ENCODE measurements at places on chromosomes 12 and 14.

DNA sequence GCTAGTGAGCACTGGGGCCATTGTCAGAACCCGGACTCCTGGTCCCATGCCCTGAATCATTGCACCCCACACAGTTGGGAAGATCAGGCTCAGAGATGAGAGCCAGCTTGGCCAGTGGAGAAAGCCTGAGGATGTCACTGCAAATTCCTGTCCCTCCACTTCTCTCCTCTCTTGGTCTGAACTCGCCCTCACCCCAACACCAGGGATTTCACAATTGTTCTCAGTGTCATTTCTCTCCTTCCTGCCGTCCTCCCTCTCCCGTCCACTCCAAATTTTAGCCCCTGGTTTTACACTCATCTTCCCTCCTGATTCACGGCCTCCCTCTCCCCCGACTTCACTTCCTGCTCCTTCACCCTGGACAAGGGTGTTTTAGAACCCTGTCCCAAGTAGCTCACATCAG, 11.1 kb downstream of the KRT75 start:
- peak overlapping the region; percentile 13 for H3K27ac ChIP-seq
- no peak overlapping the region for H3K4me3 ChIP-seq
- H3K36me3 ChIP-seq, result no peaks in the 10 kb centered on the region
- no peaks in the 10 kb centered on the region for H3K4me1 ChIP-seq

DNA sequence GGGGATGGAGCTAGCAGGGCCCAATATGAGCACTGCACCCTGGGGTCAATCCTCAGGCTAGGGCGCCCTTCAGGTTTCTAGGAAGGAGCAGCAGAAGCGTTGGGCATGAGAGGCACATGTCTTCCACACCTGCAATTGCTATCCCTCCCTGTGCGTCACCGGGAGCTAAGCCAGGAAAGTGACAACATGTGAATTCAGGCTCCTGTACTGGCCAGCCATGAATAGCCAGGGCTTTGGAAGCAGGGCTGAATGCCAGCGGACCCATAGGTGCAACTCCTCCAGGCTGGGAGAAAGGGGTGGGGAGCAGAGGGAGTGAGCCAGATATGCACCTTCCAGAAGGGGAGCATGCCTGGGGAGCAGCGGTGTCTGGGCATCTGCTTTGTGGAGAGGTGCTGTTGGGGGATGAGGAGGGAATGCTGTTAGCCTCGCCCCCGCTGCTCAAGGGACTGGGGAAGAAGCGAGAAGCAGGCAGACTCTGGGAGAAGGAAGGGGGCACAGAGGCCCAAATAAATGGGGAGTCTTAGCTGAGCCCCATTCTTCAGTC, 6.1 kb downstream of the HOXC5 start:
- H3K27me3 ChIP-seq, result no peaks in the 10 kb centered on the region
- peak overlapping the region; percentile 51 for H3K27ac ChIP-seq
- no peaks in the 10 kb centered on the region for H3K36me3 ChIP-seq
- H3K4me3 ChIP-seq, result peak overlapping the region; percentile 22
- H3K4me1 ChIP-seq, result peaks cover 43% of the 10 kb centered on the region

GRCh38 chr14:100728962-100729361, 2.3 kb downstream of the DLK1 start:
- peaks cover 26% of the 10 kb centered on the region for H3K27me3 ChIP-seq
- H3K4me3 ChIP-seq, result no peak overlapping the region
- DNase-seq, result no peak
- H3K36me3 ChIP-seq, result no peaks in the 10 kb centered on the region

DNA sequence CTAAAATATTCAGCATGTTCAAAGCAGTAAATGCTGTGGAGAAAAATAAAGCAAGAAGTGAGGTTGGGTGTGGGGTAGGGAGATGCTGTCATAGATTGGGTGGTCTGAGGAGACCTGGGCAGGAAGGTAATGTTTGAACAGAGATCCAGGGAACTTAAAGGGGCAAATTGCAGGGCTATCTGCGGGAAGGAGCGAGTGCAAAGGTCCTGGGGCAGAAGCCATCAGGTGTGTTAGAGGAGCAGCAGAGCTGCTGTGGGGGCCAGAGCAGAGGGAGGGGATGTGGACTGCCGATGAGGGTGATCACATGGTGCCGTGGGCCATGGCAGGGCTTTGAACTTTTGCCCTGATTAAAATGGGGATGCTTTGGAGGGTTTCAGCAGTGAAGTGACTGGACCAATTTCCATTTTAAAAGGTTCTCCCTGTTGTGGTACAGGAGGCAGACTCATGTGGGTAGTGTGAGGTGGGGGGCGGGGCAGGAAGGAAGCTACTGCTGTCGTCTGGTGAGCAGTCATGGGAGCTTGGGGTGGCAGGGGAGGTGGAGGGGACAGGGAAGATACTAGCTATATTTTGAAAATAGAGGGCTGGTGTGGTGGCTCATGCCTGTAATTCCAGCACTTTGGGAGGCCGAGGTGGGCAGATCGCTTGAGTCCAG, 145.0 kb downstream of the AACS start:
- no peaks in the 10 kb centered on the region for H3K27me3 ChIP-seq
- H3K4me3 ChIP-seq, result no peak overlapping the region
- DNase-seq, result no peak
- H3K27ac ChIP-seq, result no peak overlapping the region
- H3K36me3 ChIP-seq, result no peaks in the 10 kb centered on the region
- no peaks in the 10 kb centered on the region for H3K4me1 ChIP-seq

- H3K27ac ChIP-seq, result no peak overlapping the region
- H3K36me3 ChIP-seq, result no peaks in the 10 kb centered on the region
- no peak for DNase-seq
- no peaks in the 10 kb centered on the region for H3K27me3 ChIP-seq
- H3K4me3 ChIP-seq, result no peak overlapping the region
These were observed 30.7 kb downstream of the ISCA2 start for GRCh38 chr14:74524076-74524811.

DNA sequence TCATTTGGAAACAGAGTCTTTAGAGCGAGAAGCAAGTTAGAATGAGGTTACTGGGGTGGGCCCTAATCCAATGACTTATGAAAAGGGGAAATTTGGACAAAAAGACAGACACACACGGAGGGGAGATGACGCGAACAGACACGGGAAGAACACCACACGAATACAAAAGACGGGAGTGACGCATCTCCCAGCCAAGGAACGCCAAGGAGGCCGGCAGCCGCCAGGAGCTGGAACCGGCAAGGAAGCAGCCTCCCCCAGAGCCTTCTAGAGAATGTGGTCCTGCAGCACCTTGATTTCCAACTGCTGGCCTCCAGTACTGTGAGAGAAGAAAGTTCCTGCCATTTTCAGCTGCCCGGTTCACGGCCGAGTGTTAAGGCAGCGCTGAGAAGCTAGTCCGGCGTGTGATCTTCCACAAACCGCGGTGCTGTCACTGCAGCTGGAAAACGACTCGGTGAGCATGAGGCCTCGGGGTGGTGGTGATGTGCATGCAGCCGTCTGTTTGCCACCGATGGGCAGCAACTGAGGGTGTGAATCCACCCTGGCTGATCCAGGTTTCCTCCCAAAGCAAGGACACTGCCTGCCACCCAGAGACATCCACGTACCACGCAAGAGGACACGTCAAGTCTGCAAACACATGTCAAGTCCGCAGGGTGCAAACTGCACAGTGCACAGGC, 124.5 kb downstream of the NCOR2 start:
- peaks cover 4% of the 10 kb centered on the region for H3K4me1 ChIP-seq
- DNase-seq, result no peak
- peaks cover 9% of the 10 kb centered on the region for H3K36me3 ChIP-seq
- H3K27me3 ChIP-seq, result no peaks in the 10 kb centered on the region
- H3K4me3 ChIP-seq, result no peak overlapping the region

DNA sequence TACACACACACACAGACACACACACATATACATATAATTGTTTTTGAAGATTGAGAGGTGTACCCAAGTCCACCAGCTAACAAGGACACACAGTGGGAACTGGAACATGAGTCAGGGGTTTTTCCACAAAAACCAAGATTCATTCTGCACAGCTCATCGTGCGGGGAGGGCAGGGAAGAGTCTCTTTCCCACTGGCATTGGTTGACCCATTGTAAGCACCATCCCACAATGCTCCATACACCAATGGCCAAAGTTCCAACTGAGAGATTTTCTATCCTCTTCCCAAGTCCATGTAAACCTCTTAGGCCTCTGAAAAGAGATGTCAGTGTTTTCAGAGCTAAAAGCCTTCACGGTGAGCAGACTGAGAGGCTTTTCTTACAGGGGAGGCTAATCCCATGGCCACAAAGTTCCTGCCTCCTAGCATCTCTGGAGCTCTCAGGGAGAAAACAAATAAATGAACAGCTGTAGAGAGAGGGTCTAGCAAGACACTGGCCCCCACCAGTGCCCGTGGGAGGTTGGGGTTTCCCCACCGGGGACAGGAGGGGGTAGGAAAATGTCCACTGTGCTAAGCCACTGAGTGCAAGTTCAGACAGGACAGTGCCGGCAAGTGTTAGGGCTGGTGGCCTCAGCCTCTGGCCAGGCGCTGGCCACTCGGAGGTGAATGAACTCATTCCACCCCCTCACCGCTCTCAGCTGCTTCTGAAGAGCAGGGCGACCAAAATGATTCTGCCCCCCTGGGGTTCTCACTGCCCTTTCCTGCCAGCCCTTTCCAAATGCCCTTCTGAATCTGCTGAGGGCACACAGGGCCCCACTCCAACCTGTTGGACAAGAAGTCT, 21.5 kb upstream of the TC2N start:
- H3K27ac ChIP-seq, result no peak overlapping the region
- H3K36me3 ChIP-seq, result peaks cover 4% of the 10 kb centered on the region
- DNase-seq, result no peak
- H3K4me3 ChIP-seq, result no peak overlapping the region
- no peaks in the 10 kb centered on the region for H3K4me1 ChIP-seq

DNA sequence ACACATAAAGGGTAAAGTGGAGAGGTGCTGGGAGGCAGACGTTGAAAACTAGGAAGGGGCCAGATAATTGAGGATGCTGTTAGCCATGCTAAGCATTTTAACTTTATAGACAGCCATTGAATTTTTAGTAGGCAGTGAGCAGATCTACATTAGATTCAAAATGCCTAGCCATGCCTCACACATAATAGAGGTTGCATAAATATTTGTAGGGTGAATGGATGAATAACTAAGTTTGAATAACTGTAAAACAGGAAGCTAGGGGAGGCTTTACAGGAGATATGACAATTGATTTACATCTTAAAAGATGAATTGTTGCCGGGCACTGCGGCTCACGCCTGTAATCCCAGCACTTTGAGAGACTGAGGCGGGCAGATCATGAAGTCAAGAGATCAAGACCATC, 12.3 kb upstream of the CCNT1 start:
- H3K27ac ChIP-seq, result no peak overlapping the region
- no peaks in the 10 kb centered on the region for H3K4me1 ChIP-seq
- H3K36me3 ChIP-seq, result no peaks in the 10 kb centered on the region
- H3K4me3 ChIP-seq, result no peak overlapping the region
- DNase-seq, result no peak
- H3K27me3 ChIP-seq, result no peaks in the 10 kb centered on the region

DNA sequence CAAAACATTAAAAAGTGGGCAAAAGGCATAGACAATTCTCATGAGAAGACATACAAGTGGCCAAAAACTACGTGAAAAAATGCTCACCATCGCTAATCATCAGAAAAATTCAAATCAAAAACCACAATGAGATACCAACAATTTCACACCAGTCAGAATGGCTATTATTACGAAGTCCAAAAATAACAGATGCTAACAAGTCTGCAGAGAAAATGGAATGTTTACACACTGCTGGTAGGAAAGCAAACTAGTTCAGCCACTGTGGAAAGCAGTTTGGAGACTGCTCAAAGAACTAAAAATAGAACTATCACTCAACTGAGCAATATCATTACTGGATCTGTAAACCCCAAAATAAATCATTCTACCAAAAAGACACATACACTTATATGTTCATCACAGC, 76.2 kb downstream of the PRKD1 start:
- no peaks in the 10 kb centered on the region for H3K36me3 ChIP-seq
- peaks cover 4% of the 10 kb centered on the region for H3K4me1 ChIP-seq
- H3K4me3 ChIP-seq, result no peak overlapping the region
- DNase-seq, result no peak
- H3K27ac ChIP-seq, result no peak overlapping the region

DNA sequence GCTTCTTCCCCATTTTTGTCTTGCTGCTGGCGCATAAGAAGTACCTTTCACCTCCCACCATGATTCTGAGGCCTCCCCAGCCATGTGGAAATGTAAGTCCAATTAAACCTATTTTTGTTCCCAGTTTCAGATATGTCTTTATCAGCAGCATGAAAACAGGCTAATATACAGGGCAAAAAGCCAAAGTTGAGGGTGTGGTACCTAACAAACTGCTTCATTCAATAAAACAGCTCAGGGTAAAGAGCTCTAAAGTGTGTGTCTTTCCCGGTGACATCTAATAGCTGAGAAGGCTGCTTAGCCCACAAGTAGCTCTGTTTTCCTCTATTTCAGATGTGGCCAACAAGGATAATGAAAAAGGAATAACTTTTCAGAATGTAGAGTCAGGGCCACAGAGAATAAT, 76.7 kb upstream of the SLC8A3 start:
- no peak overlapping the region for H3K27ac ChIP-seq
- no peaks in the 10 kb centered on the region for H3K36me3 ChIP-seq
- no peak overlapping the region for H3K4me3 ChIP-seq
- no peak for DNase-seq

DNA sequence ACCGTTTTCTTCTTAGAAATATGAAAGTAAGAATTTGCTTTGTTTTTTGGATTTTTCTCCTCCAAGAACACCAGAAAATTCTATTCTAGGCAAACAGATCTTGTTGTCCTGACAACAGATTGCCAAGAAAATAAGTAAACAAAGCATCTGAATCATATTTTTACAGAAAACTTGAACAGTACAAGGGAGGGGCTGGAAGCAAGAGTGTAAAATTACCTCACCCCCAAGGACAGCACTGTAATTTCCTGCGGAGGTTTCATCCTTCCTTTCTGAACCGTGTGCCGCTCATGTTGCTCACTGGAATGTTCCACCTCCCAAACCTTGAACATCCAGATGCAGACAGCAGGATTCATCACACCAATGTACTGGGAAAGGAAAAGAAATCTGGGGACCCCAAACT, 5.4 kb upstream of the CAMKK2 start:
- no peaks in the 10 kb centered on the region for H3K27me3 ChIP-seq
- no peaks in the 10 kb centered on the region for H3K4me1 ChIP-seq
- DNase-seq, result no peak
- no peaks in the 10 kb centered on the region for H3K36me3 ChIP-seq

- no peaks in the 10 kb centered on the region for H3K4me1 ChIP-seq
- no peak for DNase-seq
- H3K27me3 ChIP-seq, result no peaks in the 10 kb centered on the region
These were observed 256.0 kb downstream of the RPAP3 start for GRCh38 chr12:47449797-47450196.

DNA sequence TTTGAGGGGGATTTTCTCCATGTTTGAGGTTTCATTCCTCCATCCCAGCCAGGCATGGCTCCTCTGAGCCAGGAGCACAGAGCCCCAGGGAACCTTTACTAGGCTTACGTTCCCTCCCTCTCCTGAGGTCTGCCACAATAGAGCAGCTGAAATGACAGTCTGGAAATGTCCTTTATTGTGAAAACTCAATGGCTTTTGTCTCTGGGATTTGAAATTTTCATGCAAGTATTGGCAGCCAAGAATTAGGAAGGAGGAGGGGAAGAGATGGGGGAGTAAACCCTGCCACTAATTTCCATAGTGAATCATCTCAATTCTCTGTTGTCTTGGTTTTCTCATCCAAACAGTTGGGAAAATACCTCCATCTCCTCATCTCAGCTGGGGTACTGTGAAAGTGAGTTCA, 2.6 kb upstream of the PLEKHG3 start:
- DNase-seq, result no peak
- H3K36me3 ChIP-seq, result no peaks in the 10 kb centered on the region
- H3K27me3 ChIP-seq, result no peaks in the 10 kb centered on the region
- peak overlapping the region; percentile 5 for H3K27ac ChIP-seq
- H3K4me3 ChIP-seq, result no peak overlapping the region
- peaks cover 3% of the 10 kb centered on the region for H3K4me1 ChIP-seq

Data from kidney (tissue), 22 donors.